ENCODE measurements at places on chromosomes 7 and 10.

GRCh38 chr10:126380352-126381076 is 7.8 kb downstream of the ADAM12 start:
- DNase-seq: no peak

DNA sequence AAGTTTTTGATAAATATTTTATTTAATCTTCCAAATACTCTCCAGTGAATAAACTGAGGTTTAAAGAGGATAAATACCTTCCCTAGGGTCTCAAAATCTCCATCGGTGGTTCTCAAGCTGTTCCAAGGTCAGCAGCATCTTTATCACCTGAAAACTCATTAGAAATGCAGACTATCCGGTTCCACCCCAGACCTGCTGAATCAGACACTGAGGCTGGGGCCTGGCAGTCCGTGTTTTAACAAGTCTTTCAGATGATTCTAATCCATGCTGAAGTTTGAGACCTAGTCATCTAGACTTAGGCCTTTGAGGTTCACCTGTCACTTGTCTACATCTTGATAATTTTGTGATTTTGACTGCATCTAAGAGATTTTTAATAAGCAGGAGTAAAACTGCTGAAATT is 37.5 kb downstream of the PLEKHA8 start:
- no peak for DNase-seq

GRCh38 chr10:49388161-49388560 is 7.7 kb downstream of the DRGX start:
- no peak for DNase-seq

GRCh38 chr10:124357561-124357885 is 61.2 kb downstream of the OAT start:
- DNase-seq: no peak

DNA sequence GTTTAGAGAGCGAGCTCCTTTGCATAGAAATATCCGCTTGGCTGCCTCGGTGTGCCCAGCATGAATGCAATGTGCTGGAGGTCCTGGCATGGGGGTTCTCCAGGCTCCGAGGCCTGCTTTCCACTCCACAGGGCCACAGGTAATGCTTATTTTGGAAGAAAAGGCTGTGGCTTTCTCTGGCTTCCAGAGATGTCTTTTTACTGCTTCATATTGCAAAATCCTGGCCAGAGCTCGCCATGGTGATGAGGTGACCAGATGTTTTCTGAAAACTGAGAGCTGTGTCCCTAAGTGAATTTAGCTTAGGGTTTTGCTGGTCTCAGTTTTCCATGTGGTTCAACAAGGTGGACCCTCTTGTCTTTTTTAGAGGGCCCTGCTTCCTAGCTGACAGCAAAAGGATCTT is 65.2 kb downstream of the BMPER start:
- DNase-seq: no peak

DNA sequence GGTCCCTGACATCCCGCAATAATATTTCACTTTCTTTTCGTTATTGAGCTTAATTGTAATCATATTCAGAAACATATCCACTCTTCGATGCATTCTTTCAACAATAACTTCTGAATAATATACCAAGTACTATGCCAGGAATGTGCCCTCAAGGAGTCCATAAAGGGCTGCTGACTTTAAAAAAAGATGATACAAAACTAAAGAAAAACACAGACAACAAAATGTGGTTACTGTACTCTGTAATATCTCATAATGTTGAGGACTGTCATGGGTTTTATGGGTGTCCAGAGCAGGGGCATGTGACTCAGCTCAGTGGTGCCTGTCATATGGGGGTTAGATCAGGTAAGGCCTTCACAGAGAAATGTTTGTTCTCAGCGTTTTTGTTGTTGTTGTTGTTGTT is 73.7 kb downstream of the ARL4A start:
- no peak for DNase-seq

DNA sequence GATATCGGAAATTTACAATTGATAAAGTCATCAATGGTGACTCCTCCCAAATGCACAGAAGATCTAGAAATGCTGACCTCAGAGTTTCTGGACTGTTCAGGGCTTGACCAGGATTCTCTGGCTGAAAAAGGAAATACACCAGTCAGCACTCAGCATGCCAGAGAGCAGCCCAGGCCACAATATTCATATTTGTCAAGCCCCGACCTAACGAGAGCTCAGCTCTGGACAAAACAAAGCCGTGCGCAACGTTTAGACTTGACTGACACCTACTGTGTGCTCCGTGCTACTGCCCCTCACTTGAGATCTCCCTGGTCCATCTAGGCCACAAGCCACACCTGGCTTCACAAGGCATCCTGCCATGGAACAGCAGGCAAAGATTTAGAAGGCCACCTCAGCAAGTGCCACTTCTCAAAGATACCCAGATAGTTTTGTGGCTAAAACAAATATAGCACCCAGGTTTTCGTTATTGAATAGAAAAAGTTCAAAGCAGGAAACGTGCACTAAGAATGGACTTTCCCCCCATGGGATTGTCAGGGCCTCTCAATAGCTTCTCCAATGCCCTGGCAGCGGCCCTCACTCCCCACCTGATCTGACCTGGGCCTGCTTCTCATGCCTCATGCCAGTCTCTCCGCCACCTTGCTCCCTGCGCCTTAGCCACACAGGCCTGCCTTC is 218.3 kb downstream of the FAM107B start:
- no peak for DNase-seq

DNA sequence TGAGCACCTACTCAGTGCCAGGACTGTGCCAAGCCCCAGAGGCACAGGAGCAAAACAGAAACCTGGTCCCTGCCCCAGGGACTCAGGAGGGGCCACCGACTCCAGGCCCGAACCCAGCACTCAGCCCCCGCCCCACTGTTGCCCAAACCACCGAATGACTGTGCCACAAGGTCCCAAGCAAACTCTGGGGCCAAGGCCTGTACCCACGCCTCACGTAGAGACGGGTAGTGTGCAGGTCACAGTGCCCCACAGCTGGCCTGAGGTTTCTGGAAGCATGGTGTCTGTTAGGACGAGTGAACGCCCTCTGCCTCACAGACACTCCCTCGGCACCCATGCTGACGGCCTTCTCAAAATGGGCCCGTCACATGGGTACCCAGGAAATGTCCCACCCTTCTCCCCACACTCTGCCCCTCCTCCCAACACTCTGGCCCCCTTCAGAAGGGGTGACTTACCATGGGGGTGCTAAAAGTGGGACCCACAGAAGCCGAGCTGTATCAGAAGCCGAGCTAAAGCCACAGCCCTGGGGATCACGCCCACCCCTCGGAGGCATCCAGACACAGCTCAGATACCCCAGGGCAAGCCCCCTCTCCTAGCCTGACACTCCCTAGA is 44.2 kb downstream of the CTBP2 start:
- no peak for DNase-seq

DNA sequence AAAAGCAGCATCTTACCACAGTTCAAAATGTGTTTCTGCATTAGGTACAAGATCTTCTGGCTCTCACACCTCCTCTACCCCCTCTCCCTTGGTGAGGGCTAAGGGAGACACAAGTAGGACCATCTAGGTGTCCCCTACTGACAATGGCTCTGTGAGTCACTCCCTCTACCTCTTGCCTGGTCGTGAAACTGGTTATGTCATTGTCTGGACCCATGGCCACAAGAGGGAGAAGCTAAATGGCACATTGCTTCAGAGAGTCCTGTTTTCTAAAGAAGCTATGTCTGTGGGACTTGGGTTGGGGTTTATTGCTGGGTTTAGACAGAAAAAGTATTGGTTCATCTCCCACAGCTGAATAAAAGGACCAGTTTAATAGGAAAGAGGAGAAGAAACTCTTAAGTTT is 4.0 kb upstream of the PLXNA4 start:
- DNase-seq: peak; percentile 10

DNA sequence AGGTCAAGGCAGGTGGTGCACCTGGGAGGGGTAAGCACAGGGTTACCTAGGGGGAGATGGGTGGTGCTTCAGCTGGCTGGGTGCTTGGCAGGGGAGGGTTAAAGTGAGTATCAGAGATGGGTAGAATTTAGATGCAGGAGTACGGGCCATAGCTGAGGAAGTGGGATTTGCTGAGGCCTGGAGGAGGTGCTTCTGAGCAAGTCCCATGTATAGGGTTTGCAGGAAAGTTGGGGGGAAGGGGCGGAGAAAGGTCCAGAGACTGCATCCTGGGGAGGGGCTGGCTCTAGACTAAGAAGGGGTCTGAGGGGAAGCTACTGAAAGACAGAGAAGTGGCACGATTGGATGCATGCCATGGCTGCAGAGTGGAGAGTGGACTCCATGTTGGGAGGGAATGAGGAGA is 281.6 kb upstream of the ZNF32 start:
- DNase-seq: no peak

GRCh38 chr7:106064316-106064715 is 47.8 kb downstream of the SYPL1 start:
- DNase-seq: no peak

- DNase-seq: no peak
Observed at GRCh38 chr7:44163591-44163990, 22.5 kb upstream of the MYL7 start.

- no peak for DNase-seq
Observed at GRCh38 chr10:34766811-34767494, 48.1 kb downstream of the PARD3 start.

- no peak for DNase-seq
Observed at GRCh38 chr7:28042721-28043120, 137.9 kb downstream of the JAZF1 start.
